ENCODE measurements at places on chromosomes 7 and 10. TPM values are rescaled to one million over a fixed set of nuclear protein-coding genes. Genes with fewer than 3 reads are reported as not detected.
A peak's percentile ranks its signal among the peaks of the same experiment; 100 is the strongest.

DNA sequence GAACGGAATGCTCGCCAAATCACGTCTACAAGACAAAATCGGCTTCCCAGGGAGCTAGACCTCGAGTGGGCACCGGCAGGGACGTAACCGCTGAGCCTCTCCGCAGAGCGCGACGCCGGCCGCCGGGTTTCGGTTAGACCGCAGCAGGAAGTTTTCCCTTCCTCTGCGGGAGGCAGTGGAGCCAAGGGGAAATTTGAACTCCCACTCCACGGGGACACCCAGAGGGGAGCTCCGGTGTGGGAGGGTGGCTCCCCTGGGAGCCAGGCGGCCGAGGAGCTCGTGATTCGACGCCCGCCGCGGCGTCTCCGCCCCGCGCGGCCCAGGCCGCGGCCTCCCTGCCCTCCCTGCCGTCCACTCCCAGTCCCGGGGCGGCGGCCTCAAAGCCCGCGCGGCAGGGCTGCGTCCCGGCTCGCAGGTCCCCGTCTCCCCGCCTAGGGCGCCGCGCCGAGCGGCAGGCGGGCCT lies 426 bp downstream of the SYPL1 start:
- peaks cover 66% of the 10 kb centered on the region for H3K4me1 ChIP-seq
- DNase-seq: peak; percentile 53
- peak overlapping the region; percentile 74 for H3K27ac ChIP-seq
- peaks cover 4% of the 10 kb centered on the region for H3K36me3 ChIP-seq
- no peaks in the 10 kb centered on the region for H3K27me3 ChIP-seq
- peak overlapping the region; percentile 85 for H3K4me3 ChIP-seq

DNA sequence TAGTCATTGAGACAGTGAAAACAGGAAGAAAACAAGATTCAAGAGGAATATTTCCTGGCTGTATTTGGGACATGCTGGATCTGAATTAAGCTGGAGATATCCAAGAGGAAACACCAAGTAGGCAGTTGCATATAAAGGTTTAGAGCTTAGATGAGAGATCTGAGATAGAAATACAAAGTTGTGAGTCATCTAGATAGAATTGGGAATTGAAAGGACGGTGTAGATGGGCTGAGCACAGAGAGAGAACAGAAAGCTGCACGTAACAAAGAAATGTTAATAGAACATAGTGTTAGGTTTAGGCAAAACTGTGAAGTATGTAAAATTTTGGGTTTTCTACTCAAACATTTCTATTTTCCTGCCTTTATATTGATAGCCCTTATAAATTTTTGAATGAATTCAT lies 218.5 kb upstream of the TMEM196 start:
- no peak for DNase-seq
- no peak overlapping the region for H3K27ac ChIP-seq
- no peaks in the 10 kb centered on the region for H3K27me3 ChIP-seq
- no peaks in the 10 kb centered on the region for H3K4me1 ChIP-seq
- H3K36me3 ChIP-seq: no peaks in the 10 kb centered on the region
- H3K4me3 ChIP-seq: no peak overlapping the region

DNA sequence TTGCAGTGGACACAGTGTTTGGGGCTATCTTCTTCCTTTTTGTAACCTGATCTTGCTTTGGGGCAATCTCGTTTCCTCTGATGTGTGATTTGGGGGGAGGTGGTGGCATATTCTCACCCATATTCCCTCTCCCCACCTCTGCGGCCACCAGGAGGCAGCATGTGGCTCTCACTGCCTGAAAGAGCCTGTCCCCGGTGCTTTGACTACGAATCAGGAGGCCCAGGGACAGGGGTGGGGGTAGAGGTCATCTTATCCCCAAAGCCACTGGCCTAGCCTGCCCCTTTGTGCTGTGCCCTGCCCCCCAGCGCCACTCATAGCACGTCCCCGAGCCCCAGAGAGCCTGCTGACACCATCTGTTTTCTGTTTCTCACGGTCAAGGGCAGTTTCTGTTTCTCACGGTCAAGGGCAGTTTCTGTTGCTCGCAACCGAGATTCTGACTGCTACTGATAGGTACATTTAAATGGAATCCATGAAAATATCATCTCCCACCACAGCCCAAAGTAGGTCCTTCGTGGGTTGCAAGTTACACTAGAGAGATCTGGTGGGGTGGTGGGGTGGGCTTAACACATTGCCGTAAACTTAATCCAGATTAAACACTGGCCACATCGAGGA lies 28.2 kb downstream of the PHYH start:
- no peaks in the 10 kb centered on the region for H3K27me3 ChIP-seq
- H3K36me3 ChIP-seq: no peaks in the 10 kb centered on the region
- H3K4me1 ChIP-seq: peaks cover 4% of the 10 kb centered on the region
- no peak overlapping the region for H3K27ac ChIP-seq
- peak; percentile 61 for DNase-seq

DNA sequence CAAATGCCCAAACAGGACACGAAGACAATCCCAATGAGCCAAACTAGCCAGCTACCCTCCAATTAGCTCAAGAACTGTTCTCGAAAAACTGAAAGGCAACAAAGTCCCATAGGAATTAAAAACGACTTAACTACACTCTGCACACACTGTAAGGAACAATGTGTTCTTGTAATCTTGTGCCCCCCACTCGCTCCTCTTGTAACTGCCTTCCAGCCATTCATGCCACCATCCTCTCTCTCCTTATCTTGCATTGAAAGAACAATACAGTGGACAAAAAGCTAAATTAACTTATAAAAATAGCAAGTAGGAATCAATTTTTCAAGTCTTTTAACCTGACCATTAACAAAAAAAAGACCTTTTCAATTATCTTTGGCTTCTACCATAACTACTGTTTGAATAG lies 2.9 kb downstream of the CYTH3 start:
- no peak overlapping the region for H3K27ac ChIP-seq
- no peak overlapping the region for H3K4me3 ChIP-seq
- peaks cover 21% of the 10 kb centered on the region for H3K27me3 ChIP-seq
- DNase-seq: no peak

DNA sequence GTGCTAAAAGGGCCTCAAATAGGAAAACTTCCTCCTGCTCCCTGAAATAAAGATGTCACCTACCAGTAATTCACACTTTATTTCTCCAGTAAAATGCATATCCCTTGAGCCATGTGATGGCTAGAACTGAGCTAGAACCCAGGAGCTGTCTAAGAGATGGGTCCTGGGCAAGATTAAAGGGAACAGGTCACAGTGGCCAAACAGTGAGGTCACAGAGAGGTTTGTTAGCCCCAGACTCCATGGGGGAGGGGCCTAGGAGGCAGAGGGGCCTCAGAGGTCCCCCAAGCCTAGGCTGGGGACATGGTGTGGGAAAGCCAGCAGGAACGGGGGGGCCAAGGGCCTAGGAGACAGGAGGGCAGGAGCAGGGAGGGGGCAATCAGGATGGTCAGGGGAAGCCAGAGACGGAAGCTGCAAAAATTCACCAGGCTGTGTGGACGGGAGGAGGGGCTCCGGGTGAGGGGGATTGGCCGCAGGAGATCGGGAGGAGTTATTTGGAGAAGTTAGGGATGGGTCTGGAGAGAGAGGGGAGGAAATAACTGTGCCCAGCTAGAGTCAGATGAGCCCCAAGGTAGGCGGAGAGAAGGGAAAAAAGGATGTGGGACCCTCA lies 3.3 kb downstream of the FBXO24 start:
- H3K36me3 ChIP-seq: no peaks in the 10 kb centered on the region
- H3K27me3 ChIP-seq: peaks cover 7% of the 10 kb centered on the region
- no peak for DNase-seq
- no peak overlapping the region for H3K4me3 ChIP-seq

GRCh38 chr7:20111821-20112542 lies 105.2 kb downstream of the MACC1 start:
- DNase-seq: no peak
- H3K36me3 ChIP-seq: no peaks in the 10 kb centered on the region
- peaks cover 5% of the 10 kb centered on the region for H3K27me3 ChIP-seq
- H3K4me3 ChIP-seq: no peak overlapping the region
- peaks cover 11% of the 10 kb centered on the region for H3K4me1 ChIP-seq

DNA sequence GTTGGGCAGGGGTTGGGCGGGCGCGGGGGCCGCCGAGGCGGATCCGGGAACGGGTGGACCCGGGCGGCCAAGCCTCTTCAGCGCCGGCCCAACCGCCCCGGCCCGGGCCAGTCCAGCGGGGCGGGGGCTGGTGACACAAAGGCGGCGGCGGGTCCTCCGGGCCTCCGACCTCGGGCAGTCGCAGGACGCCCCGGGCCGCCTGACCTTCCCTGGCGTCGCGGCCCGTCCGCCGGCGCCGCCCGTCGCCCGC lies 54.2 kb downstream of the METTL2B start:
- H3K27me3 ChIP-seq: no peaks in the 10 kb centered on the region
- no peak for DNase-seq
- H3K27ac ChIP-seq: no peak overlapping the region
- peaks cover 32% of the 10 kb centered on the region for H3K4me1 ChIP-seq
- no peak overlapping the region for H3K4me3 ChIP-seq

- peaks cover 27% of the 10 kb centered on the region for H3K27me3 ChIP-seq
- H3K36me3 ChIP-seq: no peaks in the 10 kb centered on the region
Observed at GRCh38 chr7:150983893-150984368, 5.8 kb upstream of the KCNH2 start.

GRCh38 chr7:113715981-113716856 lies 202.6 kb downstream of the PPP1R3A start:
- no peak overlapping the region for H3K27ac ChIP-seq
- no peaks in the 10 kb centered on the region for H3K36me3 ChIP-seq
- H3K4me1 ChIP-seq: no peaks in the 10 kb centered on the region
- H3K4me3 ChIP-seq: no peak overlapping the region

DNA sequence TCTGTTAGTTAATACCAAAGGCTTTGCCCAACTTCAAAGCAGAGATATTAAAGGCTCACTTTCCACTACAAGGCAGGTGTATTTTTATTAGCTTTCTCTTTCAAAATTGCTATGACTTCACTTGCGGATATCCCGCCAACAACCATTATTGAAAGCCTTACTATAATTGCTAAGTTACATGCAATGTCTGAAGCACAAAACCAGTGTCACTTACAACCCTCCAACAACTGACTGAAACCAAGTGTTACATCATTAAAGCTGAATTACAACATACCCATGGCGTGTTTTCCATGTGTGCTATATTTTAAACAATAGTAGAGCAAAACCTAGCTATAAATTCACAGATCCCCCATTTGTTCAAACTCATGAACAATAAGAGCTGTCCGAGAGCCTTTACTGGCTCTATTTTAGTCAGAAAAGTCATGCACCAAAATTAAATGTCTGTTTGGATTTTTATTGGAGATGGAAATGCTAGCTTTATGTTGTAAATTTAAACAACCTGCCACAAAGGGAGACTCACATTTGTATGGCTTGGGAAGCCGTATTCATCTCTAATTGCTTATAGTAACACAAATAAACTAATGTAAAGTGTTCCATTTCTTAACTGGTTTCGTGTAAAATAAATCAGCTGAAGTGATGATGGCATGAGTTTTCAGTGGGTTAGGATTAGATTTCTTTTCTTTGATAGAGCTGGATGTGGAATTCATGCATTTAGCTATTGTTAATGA lies 227.1 kb downstream of the AGMO start:
- DNase-seq: no peak
- no peaks in the 10 kb centered on the region for H3K36me3 ChIP-seq
- no peak overlapping the region for H3K27ac ChIP-seq
- H3K27me3 ChIP-seq: no peaks in the 10 kb centered on the region
- H3K4me3 ChIP-seq: no peak overlapping the region
- no peaks in the 10 kb centered on the region for H3K4me1 ChIP-seq

DNA sequence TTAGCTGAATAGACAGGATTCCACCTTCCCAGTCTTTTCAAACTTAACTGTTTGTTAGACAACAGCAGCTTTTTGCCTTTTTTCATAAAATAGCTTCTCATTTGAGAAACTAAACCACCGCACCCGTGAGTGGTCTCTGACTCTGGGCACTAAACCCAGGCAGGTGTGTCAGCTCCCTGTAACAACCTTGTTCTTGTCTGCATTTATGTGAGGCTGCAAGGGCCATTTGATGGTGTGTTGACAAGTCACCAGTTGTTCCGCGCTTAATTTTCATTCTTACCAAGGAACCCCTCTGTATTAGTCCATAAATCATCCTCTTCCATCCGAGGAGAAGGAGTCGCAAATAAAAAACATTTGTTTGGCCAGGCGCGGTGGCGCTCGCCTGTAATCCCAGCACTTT lies 1.5 kb downstream of the STOX1 start:
- peak overlapping the region; percentile 49 for H3K4me3 ChIP-seq
- peaks cover 13% of the 10 kb centered on the region for H3K4me1 ChIP-seq
- H3K27me3 ChIP-seq: peaks cover 2% of the 10 kb centered on the region
- DNase-seq: no peak

- no peak for DNase-seq
- no peaks in the 10 kb centered on the region for H3K4me1 ChIP-seq
- H3K27me3 ChIP-seq: peaks cover 7% of the 10 kb centered on the region
- H3K4me3 ChIP-seq: no peak overlapping the region
- H3K27ac ChIP-seq: no peak overlapping the region
Observed at GRCh38 chr7:144049491-144049890, 743 bp downstream of the OR2A5 start.

DNA sequence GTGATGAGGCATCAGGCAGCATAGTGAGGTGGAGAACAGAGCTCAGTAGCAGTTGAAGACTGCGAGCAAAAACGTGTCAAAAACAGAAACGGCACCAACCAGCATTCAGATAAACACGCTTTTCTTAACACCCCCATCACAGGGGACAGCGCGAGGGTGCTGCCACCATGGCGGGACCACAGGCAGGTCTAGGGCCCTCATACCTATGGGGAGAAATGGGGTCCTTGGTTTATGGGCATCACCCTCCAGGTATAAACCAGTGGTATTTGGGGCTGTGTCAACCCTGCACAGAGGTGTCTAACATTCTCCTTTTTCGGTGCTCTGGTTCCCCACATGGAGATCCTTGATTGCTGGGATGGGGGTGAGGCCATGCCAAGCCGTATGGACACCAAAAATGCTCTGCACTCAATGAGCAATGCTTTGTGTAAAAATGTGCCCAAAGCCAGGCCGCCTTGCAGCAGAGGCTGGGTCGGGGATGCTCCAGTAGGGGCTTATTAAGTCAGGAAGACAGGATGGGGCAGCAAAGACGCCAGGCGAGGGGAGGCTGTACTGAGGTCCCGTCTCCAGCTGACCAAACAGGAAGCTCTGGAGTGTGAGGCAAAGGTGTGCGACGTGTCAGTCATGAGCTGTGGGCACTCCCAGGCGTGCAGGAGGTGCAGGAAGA lies 191.5 kb downstream of the WDR37 start:
- H3K4me3 ChIP-seq: no peak overlapping the region
- H3K27ac ChIP-seq: no peak overlapping the region
- peaks cover 52% of the 10 kb centered on the region for H3K27me3 ChIP-seq
- no peak for DNase-seq

- no peak for DNase-seq
- H3K4me1 ChIP-seq: no peaks in the 10 kb centered on the region
- peaks cover 28% of the 10 kb centered on the region for H3K36me3 ChIP-seq
- H3K27me3 ChIP-seq: no peaks in the 10 kb centered on the region
- no peak overlapping the region for H3K4me3 ChIP-seq
Observed at GRCh38 chr10:121774404-121774803, 153.4 kb downstream of the ATE1 start.

GRCh38 chr10:57260175-57260574 lies 899.1 kb upstream of the ZWINT start:
- H3K4me3 ChIP-seq: no peak overlapping the region
- no peaks in the 10 kb centered on the region for H3K36me3 ChIP-seq
- no peaks in the 10 kb centered on the region for H3K27me3 ChIP-seq
- no peak overlapping the region for H3K27ac ChIP-seq
- DNase-seq: no peak

GRCh38 chr7:140213684-140214074 lies 36.9 kb upstream of the KDM7A start:
- DNase-seq: no peak
- peak overlapping the region; percentile 51 for H3K27ac ChIP-seq
- H3K36me3 ChIP-seq: no peaks in the 10 kb centered on the region

Gene NSMCE4A
- total RNA-seq: 48.8 TPM

Gene GPR146
- 0.57 TPM for total RNA-seq

Gene APBB1IP
- 30.9 TPM for total RNA-seq

Gene BAG3
- 20.9 TPM for total RNA-seq

Gene BHLHA15
- total RNA-seq: 0.40 TPM

Gene NPY
- not detected for total RNA-seq

Gene RNF148
- not detected for total RNA-seq

Gene FOXP2
- not detected for total RNA-seq

Gene PDK4
- not detected for total RNA-seq
